ENCODE measurements at places on chromosomes 2 and 18.

- DNase-seq = peak; percentile 26
Measured at GRCh38 chr2:237604960-237605359, 14.4 kb upstream of the RAB17 start.

GRCh38 chr18:50194631-50195532 is at the start of gene MYO5B:
Gene MYO5B (minus strand): TSS chr18:50195147. CDS start chr18:50194793, 354 bp downstream.
- DNase-seq = no peak

- peak; percentile 96 for DNase-seq
Measured at GRCh38 chr2:68190991-68191731, 33.5 kb downstream of the PNO1 start.

DNA sequence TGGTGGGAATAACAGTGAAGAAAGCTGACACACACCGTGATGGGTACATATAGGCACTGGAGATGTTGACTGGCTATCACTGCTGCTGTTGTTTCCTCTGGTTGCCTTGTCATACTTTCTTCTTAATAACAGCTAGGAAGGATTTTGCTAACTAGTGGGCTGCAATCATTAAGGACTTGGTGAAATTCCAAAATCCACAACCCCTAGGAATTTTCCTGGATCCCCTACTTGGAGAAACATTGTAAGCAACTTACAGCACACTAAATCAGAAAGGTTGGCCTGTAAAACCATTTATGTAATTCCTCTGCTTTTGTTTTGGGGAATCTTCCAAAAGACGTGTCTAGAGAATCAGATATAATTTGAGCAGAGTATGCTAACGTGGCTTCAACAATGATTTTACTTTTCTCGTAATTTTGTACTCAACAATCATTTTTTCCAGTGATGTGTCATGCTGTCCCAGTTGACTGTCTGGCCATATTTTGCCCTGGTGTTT is 8.0 kb upstream of the COL3A1 start:
- DNase-seq = no peak

DNA sequence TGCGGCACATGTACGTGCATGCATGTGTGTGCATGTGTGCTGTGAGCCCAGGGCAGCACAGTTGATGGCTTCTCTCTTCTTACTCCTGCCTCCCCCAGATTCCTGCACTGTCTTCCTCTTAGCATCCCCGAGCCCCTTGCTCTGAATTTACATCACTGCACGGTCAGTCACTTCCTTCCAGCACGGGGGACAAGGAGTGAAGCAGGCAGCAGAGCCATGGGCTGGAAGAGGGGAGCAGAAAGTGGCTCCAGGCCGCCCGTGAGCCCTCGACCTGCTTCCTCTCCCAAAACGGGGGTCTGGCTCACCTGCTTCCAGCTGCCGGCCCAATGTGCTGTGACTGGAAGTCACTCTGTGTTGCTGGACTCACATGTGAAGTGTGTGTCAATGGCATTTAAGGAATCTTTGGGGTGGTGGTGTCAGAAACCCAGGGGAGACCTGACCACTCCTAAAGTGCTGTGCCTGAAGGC is 106.1 kb downstream of the FAM210A start:
- DNase-seq = no peak

GRCh38 chr18:3279201-3280185 is 17.6 kb downstream of the MYL12B start:
- no peak for DNase-seq
